ENCODE measurements at places on chromosomes 4 and X.
A peak's percentile ranks its signal among the peaks of the same experiment; 100 is the strongest.

DNA sequence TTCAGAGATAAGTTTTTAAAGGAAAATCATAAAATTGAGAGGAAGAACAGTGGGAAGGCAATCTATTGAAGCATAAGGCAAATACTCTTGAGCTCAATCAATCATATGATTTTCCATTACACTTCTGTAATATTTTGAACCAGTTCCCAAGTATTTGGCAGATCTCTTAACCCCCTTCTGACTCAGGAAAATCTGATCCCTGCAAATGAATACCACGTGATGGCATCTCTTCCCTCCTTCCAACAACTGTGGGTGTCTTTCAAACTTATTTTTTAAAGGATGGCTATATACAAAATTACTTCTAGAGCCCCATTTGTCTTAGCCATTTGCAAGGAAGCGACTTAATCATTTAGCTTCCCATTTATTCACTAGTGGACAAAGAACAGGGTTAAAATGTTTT is 41.9 kb downstream of the AMOT start:
- DNase-seq: no peak

DNA sequence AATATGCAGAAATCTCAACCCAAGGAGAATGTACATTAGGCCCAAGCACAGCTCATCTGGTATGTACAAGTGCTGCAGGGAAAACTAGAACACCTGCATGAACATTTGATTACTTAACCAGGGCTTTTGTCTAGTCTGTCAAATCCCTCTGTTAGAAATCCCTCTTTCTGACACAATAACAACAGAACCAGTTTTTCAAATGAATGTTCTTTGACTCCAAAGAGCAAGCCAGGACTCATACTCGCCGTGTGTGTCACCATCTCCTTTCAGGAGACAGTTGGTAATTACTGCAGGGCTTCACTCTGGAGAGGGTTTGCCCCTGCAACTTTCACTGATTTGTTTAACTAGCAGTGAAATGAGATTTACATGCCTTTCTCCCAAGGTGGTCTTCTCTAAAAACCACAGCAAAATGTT is 143.0 kb upstream of the FAM241A start:
- DNase-seq: no peak

- peak; percentile 81 for DNase-seq
These were observed 4.3 kb downstream of the AMTN start for GRCh38 chr4:70522626-70523025.

DNA sequence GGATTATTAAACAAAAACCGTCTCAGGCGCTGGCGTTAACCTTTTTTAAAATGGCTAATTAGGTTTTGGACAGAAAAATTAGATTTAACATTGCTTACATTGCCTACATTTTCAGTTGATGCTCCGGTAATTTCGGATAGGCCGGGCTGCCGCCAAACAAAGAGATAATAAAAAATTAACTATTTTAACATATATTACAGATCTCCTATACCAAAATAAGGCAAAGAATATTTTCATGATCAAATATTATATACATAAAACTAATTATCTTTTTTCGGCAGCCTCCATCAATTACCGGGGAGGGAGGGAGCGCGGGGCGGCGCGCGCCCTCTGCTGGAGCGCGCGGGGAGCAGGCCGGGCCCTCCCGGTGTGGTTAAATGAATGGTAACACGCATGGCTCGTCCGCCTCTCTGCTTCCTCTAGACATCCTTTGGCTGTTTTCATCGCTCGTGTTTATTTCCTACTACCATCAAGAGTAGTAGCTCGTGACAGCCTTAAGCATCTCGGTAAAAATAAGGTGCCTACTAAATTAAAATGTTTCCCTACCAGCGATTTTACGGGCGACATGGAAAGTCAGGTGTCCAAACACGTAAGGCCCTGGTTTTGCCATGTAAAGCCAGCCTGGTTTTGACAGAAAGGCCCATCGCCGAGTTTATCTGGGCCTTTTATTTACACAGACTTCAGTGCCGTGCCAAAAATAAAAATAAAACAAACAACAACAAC is 52.4 kb upstream of the TMEM33 start:
- DNase-seq: peak; percentile 57
